ENCODE measurements at places on chromosomes 7 and 10. TPM values are rescaled to one million over a fixed set of nuclear protein-coding genes. Genes with fewer than 3 reads are reported as not detected.

DNA sequence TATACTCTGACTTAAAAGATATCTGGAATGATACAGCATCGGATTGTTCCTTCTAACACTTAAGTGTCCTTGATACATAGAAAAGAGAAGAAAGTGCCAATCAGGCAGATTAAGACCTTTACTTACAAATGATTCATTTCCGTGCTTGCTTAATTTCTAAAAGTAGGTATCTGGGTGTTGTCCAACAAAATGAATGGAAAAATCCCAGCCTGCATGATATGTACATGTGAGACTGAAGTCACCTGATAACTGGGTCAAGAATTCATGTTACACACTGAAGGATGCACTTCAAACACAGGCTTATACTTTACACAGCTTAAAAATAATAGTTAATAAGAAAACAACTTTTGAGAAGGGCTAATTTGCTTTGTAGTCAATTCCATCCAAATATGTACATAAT is 25.2 kb upstream of the PLXDC2 start:
- no peak for DNase-seq

- DNase-seq, result no peak
Measured at GRCh38 chr10:131358741-131359442, 47.4 kb upstream of the TCERG1L start.

GRCh38 chr10:49150426-49150825 is 16.6 kb upstream of the FAM170B start:
- no peak for DNase-seq

GRCh38 chr7:55314967-55315366 is 50.2 kb upstream of the LANCL2 start:
- DNase-seq, result no peak

DNA sequence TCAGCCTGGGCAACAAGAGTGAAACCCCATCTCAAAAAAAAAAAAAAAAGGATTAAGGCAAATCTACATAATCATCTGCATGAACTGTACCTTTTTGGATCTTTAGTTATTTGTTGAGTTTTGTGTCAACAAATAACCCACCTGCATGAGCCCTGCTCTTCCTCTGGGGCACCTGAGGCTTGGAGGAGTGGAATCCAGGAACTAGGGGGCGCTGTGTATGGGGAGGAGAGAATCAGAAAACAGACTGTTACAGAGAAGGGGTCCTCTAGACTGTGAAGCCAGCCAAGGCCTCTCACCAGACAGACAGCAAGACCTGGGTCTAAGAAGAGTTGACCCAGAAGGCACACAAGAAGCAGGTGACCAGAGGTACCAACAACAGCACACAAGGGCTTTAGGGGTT is 682.8 kb upstream of the NRP1 start:
- no peak for DNase-seq

DNA sequence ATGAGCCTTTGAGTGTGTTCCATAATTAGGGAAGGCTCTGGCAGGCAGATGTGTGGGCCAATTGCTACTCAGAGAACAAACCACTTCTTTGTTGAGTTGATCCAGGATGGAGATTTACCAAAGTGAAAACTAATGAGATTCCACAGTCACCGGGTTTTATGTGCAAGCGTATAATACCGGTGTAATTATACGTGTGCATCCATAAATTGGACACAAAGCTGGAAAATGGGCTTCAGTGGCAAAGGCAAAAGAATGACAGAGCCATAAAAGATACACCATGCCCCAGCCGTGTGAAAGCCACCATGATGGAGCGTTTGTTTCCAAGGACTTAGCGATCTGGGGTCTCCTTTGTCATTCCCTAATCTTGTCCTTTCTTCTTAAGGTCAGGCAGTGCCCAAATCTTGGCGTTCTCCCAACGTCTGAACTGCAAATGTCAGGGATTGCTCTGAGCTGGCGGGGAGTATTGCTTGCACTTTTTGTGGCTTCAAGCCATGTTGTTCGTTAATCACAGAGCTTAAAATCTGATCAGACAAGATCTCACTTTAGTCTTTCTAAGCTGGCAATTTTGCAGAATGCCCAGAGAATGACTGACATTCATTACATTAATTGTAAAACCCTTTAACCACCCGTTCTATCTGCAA is 70.1 kb downstream of the NPTX2 start:
- no peak for DNase-seq

- no peak for DNase-seq
Measured at GRCh38 chr7:135710417-135711138, 17.4 kb downstream of the SLC13A4 start.

DNA sequence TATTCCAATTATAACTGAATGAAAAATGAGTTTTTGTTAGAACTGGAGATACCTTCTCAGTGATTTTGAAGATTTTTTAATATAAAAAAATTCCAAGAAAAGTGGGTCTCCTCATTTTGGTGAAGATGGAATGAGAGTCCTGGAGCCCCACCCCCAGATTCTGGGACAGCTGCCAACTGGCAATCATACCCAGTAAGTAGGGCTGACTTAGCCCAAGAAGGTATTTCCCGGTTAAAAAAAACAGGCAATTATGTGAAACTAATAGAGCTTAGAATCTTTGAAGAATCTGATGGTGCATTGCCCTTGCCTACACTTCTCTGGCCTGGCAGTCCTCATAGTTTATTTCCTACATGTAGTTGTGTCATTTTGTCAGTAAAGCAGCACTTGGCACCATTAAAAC is 52.8 kb upstream of the VWDE start:
- DNase-seq, result no peak

- DNase-seq, result no peak
Measured at GRCh38 chr10:34627331-34627730, 187.8 kb downstream of the PARD3 start.

- DNase-seq, result no peak
Measured at GRCh38 chr10:98994030-98994429, 241.6 kb downstream of the HPSE2 start.

The TBX20 gene
- 0.20 TPM for total RNA-seq

The SUN3 gene
- not detected for total RNA-seq

The C10orf143 gene
- 1.4 TPM for total RNA-seq

The MYPN gene
- total RNA-seq, result 9.4 TPM

The OPN4 gene
- not detected for total RNA-seq

The SLC26A4 gene
- 1.1 TPM for total RNA-seq
